ENCODE measurements at places on chromosomes 7 and 10.

DNA sequence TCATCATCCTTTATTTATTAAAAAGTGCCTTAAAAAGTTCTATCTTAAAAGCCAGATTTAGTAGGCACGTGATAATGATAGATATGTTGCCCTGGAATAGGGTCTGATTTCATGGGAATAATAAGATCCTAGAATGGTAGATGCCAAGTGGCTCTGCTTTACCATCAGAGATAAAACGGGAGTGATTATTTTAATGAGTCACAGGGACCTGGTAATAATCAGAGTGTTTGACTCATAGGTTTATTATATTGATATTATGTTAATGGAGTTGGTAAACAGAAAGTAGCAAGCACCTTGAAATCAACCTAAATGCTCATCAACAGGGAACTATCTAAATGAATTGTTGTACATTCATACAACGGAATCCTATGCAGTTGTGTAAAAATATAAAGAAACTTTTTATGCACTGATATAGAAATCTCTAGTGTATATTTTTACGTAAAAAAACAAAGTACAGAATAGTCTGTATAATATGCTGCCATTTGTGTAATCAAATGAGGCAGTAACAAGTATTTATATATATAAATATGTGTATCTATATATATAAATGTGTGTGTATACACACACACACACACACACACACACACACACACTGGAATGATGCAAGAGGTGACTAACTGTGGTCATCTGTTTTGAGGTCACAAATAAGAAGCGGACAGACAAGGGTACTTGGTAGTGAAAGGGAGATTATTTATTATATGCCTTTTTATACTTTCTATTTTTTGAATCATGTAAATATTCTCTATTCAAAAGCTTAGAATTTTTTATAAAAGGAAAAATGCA, 78.6 kb upstream of the DYNC1I1 start:
- DNase-seq = no peak

DNA sequence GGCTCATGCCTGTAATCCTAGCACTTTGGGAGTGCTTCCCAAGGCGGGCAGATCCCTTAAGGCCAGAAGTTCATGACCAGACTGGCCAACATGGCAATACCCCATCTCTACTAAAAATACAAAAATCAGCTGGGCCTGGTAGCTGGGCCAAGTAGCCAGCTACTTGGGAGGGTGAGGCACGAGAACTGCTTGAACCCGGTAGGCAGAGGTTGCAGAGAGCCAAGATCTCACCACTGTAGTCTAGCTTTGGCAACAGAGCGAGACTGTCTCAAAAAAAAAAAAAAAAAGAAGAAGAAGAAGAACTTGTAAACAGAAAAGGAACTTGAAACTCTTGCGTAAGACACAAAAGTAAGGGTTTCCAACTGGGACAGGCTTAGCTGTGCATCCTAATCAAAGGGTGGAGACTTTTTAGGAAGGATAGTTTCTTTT, 5.6 kb upstream of the IFIT2 start:
- no peak for DNase-seq

GRCh38 chr7:75573477-75574019, 81.4 kb downstream of the SPDYE5 start:
- DNase-seq = no peak

GRCh38 chr10:70169649-70170364, 507 bp downstream of the SAR1A start:
- no peak for DNase-seq

DNA sequence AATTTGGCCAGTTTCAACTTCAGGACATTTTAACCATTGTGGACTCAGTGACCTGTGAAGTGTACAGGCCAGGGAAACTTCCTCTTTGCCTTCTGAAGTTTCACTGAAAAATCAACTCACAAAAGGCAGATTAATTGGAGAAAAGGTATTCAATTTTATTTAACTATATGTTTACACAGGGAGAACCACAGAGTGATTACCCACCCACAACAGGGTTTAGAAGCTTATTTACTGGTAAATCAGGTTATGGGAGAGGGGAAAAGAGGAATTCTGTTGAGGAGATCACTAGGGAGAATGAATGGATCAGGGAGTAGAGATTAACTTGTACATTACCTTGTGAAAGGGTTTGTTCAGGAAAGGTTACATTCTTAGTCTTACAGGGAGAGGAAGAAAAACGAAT, 1.7 kb upstream of the AKR1D1 start:
- no peak for DNase-seq

Measured in NCI-H2171 treated with DMSO at 0.1 percent for 48 hours (cell line).